ENCODE measurements at places on chromosomes 3 and 15.

- no peak for DNase-seq
Observed at GRCh38 chr3:51921081-51921578, 18.0 kb upstream of the IQCF1 start.

- DNase-seq, result no peak
Observed at GRCh38 chr15:44542596-44542995, 5.6 kb downstream of the EIF3J start.

GRCh38 chr3:16911916-16912315, 27.2 kb downstream of the PLCL2 start:
- no peak for DNase-seq

- no peak for DNase-seq
Observed at GRCh38 chr3:16385151-16385550, 120.1 kb downstream of the OXNAD1 start.

DNA sequence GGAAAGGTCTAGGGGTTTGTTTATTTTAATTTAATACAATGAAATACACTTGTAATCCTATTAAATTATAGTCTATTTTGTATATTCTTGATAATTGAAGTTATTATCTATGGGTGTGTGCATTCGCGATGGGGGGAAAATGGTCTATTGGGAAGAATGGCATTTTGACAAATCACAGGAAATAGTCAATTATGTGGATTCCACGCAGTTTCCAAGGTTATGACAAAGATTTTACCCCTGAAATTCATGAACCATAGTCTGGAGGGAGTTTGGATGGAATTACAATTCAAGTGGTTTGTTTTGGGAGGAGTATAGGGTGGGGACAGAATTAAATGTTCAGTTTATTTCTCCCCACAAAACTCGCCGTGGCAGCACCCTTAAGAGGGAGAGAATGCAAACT, 66.5 kb downstream of the RBMS3 start:
- DNase-seq, result no peak

GRCh38 chr3:13455644-13456043, 24.5 kb upstream of the HDAC11 start:
- no peak for DNase-seq

DNA sequence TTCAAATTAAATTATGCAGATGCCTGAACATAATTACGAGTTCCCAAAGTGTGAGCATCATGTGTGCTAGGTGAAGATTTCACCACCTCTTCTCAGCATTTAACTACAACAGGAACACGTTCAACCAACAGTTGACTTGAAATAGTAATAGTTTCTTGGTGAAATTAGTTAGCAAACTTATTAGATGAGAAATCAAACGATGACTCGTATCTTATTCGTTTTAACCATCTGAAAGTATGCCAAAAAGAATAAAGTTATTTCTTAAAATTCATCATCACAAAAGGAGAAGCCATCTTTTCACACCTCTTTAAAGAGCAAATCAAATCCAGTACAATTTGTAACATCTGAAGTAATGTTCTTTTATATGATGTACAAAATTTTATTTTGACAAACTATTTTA, 2.3 kb downstream of the BNC1 start:
- DNase-seq, result no peak

DNA sequence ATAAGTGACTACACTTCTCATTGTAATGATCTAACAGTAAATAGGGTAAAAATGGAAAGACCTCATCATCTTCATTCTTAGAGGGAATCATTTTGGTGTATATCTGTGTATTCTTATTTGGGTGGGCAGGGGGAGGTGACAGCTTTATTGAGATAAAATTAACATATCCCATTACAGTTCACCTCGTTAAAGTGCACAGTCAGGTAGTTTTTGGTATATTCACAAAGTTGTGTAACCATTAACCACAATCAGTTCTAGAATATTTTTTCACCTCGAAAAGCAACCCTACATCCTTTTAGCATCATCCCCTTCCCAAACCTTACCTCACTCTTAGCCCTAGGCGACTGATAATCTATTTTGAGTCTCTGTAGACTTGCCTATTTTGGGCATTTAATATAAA, 8.1 kb downstream of the PIAS1 start:
- no peak for DNase-seq

GRCh38 chr3:1907911-1908310, 190.8 kb upstream of the CNTN4 start:
- DNase-seq, result no peak

DNA sequence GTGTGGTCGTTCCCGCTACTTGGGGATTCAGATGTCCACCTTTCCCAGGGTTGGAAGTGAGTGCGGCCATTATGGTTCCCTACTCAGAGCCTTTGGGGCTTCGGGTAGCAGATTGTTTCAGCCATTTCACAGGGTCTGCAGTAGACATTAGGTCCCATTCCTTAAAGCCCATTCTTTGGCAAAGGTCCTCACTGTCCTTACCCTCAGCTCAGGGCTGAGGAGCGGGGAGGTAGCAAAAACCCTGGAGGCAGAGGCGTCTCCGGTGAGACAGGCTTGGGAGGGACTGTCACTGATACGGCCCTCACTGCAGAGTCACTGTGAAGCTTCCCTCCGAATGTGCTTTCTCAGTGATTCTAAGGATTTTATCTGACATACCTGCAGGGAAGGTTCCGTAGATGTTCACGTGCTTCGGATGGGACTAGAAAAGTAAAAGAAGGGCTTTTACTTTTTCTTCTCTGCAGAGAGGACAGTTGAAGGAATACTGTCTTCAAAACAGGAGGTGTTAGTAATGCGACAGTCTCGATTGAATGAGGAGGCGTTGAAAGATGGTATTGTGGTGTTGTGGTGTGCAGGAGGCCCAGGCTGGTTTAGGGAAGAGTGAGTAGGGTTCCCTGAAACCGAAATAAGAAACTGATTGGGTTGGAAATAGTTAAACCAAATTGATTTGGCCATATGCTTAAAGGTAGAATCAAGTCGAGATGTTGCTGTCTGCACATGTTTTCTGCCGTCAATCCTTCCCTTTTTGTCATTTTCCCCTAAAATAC, 630 bp downstream of the ATP6V1A start:
- peak; percentile 24 for DNase-seq

DNA sequence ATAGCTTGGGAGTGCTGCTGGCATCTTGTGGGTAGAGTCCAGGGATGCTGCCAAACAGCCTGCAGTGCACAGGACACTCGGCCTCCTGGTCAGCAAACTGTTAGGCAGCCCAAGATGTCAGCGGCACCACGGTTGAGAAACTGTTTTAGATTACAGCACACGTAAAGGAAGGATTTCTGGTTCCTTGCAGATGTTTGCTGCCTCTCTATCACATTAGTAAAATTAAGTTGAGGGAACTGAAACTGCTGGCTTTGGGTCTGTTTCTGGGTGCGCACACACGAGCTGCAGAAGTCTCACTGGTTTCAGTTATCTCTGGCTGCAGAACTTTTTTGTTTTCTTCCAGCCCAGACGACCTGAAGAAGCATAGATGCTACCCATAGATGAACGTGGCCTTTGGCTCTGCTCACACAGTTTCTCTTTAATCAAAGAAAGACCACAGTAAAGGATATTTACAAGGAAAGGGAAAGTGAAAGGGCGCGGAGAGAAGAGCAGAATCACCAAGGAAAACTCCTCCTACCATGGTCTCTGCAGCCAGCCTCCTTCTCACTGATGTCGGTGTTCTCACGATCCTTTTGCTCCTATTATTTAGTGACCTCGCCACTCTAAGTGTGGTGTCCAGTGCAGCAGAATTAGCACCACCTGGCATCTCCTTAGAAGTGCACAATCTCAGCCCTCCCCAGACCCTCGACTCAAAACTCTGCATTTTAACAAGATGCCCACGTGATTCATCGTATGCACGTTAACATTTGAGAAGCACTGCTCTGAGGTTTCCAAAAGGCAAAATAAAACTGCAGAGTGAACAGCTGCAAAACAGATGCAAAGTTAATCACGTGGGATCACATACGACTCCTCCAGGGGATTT, 50.6 kb upstream of the AKAP13 start:
- no peak for DNase-seq

DNA sequence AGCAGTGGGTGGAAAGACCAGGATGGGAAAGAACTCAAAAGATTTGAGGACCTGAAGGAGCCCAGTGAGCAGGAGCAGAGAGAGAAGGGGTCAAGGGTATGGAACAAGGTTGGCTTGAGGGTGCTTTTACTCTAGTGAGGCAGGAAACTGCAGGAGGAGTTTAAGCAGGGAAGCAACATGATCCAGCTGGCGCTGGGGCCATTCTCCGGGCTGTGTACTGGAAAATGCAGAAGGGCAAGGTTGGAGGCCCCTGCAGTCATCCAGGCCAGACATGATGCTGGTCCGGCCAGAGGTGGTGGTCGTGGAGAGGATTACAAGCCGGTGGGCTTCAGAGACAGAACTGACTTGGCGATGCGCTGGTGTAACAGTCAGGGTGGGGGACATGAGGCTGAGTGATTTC, 81.8 kb downstream of the LSM3 start:
- DNase-seq, result no peak

DNA sequence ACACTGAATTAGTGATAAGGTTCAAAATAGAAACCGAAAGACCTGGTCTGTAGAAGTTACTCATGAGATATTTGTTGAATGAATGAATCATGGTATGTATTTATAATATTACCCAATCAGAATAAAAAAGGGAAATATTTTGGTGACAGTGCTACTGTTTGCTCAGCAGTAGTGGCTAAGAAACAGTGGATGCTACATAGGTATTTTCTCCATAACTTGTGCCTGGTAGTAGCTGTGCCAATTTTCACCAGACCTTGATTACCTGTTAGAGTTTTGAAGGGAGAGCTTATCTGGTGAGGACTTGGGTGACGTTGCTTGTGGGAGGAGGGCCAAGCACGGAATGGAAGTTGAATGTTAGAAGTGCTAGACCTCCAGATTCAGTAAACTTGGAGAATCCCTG, 14.3 kb downstream of the LIMD1 start:
- no peak for DNase-seq

- DNase-seq, result no peak
Observed at GRCh38 chr3:128486205-128486628, 6.8 kb downstream of the GATA2 start.

- DNase-seq, result no peak
Observed at GRCh38 chr15:63896336-63897115, 62.8 kb upstream of the HERC1 start.

DNA sequence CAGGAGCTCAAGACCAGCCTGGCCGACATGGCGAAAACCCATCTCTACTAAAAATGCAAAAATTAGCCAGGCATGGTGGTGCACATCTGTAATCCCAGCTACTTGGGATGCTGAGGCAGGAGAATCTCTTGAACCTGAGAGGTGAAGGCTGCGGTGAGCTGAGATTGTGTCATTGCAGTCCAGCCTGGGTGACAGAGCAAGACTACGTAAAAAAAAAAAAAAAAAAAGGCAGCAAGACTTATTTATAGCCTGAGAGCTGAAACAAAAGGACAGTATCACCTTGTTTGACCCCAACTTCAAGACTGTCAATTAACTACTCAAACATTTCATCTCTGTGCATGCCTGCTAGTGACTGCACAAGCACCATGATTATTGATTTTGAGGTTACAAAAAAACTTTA, 478.9 kb upstream of the GBE1 start:
- DNase-seq, result no peak

Data from putamen (tissue), 1 donor.